ENCODE measurements at places on chromosomes 4 and X. TPM values are rescaled to one million over a fixed set of nuclear protein-coding genes. Genes with fewer than 3 reads are reported as not detected.

DNA sequence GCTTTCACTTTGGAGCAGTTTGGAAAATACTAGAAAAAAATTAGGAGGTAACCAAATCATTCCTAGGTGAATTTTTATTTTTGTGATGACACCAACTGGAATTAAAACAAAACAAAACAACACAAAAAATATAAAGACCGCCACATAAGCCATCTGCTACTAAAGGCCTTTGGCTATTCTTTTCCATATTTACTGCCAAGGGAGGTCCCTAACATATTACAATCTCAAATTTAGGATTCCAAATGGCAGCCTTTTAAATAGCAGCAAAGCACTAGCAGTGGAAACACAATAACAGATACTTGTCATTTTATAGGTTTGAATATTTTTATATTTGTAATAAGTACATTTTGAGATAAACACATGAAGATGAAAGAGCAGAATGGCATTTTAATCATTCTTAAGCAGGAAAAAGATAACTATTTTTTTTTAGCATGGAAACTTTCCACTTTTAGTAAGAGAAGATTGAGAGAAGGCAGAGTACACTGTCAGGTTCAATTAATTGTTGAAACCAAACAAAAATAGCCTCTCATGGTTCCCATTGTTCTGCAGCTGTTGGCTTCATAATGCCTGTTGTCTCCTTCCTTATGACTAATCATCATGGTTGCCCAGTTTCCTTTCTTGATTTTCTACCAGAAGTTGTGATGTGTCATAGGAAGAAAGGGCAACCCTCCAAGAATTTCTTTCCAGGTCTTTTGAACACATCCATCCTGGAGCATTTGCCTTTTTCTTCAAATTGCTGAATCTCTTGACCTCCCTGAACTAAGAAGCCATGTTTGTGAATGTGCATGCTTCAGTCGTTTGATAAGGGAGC lies 219.0 kb upstream of the EMCN start:
- no peak for DNase-seq

DNA sequence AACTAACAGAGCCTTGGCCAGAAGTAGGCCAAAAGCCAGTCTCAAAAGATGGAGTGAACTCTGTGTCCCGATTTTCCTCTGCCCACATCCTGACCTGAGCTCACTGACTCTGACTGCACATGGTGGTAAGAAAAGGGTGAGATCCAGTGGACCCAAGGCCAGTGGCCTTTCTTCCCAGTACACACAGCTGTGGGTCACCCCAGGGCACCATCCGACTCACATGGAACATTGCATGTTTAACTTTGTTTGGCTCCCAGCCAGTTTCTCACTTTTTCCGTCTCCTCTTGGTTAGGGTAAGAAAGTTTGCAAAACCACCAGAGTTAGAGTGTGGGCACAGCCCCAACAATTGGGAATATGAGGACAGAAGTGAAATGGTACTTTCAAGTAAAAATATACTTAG lies 69.8 kb downstream of the GAB1 start:
- DNase-seq, result no peak

The CHIC1 gene
- 6.6 TPM for polyA plus RNA-seq

The HSD17B13 gene
- 0.63 TPM for polyA plus RNA-seq

The CENPVL3 gene
- not detected for polyA plus RNA-seq
